ENCODE measurements at places on chromosomes 13 and 19.

- no peak for DNase-seq
Observed at GRCh38 chr13:109205315-109205714, 575.9 kb downstream of the MYO16 start.

GRCh38 chr13:51360489-51360888 is 21.0 kb downstream of the SERPINE3 start:
- DNase-seq = no peak

DNA sequence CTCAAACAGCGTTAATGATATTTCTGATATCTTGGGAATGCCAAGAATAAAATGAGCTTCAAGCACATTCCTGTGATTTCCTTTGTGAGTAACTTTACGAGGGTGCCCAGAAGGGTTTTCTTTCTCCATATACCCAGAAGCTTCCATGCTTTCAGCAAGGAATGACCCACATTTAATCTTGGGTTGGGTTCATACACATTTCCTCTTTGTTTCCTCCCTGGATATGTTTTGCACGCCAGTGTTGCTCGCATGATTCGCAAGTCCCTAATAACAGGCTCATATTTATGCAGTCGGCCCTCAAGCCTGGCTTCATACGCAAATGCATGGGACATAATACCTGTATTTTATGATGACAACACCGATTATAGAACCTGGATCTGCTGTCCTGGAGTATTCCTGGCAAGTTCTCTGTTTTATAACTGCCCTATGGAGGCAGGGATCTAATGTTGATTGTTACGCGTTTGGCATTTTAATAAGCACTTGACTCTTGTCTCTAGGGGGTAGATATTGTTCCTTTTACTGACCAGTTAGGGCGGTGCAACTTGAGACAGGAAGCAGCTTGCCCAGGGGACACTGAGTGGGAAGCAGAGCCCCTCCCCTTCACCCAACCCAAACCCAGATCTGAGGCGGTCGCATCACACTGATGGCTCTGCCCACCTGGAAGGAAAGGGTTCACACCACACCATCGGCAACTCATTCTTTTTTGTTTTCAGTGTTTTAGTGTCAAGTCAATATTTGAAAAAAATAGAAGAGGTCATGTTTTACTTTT is 220.4 kb upstream of the SOX1 start:
- DNase-seq = no peak

- no peak for DNase-seq
Observed at GRCh38 chr13:79660361-79660760, 179.4 kb downstream of the NDFIP2 start.

GRCh38 chr13:83709426-83710132 is 172.7 kb downstream of the SLITRK1 start:
- DNase-seq = no peak

GRCh38 chr19:30604657-30605056 is 232.5 kb downstream of the ZNF536 start:
- no peak for DNase-seq

DNA sequence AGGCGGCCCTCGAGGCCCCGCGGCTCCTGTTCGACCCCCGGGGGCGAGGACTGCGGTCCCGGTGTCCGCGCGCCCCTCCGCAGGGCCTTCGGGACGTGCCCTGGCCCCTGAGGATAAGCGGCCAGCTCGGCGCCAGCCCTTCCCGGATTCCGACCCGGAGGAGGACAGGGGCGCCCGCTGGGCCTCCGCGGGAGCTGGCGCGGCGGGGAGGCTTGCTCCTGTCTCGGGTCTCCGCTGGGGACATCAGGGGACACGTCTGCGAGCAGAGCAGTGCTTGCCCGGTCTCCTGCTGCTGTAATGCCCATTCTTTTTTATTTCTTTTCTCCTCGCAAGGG is 829 bp downstream of the B3GLCT start:
- no peak for DNase-seq

DNA sequence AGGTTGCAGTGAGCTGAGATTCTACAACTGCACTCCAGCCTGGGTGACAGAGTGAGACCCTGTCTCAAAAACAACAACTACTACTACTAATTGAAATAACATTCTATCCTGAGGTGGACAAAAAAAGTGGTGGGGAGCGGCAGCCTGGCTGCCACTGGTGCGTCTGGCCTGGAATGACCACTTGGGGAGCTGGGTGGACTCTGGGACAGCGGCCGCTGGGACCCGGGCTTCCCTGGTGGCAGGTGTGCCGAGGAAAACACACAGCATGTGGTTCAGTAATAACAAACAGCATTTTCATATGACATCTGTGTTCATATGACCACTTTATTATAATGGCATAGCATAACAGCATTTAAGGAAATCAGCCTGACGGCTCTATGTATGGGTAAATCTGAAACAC is 33.9 kb downstream of the TFDP1 start:
- no peak for DNase-seq

GRCh38 chr13:89432997-89433396 is 1761.8 kb downstream of the SLITRK5 start:
- DNase-seq = no peak

DNA sequence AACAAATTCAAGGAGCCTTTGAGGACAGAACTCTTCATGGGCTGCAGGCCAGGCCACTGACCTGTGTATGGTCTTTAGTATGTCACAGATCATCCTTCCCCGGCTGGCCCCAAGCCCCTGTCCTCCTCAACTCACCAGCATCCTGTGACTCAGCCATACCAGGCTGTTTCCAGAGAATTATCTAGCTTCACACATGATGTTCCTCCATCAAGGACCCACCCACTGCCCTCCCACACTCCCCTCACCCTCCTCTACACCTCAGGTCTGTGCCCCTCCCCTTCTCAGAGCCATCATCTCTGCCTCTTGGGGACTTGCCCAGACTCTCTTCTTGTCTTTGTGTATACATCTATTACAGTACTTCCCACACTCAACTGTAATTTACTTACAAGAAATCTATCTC is 14.7 kb downstream of the DCT start:
- DNase-seq = no peak

DNA sequence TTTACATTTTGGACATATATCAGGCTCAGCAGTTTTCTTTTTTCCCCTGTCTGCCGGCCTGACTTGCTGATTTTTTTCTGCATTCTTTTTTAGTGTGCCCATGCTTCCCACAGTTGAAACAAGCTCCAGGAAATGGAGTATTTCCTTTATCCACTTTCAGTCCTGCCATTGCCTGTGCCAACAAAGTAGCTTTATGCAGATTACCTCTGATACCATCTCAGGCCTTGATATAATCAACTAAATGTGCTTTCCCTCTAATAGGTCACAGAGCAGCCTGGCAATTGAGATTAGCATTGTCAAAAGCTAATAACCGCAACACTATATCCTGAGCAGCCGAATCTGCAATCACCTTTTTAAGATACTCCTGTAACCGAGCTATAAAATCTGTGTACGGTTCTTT is 9.2 kb downstream of the MRPS12 start:
- no peak for DNase-seq

DNA sequence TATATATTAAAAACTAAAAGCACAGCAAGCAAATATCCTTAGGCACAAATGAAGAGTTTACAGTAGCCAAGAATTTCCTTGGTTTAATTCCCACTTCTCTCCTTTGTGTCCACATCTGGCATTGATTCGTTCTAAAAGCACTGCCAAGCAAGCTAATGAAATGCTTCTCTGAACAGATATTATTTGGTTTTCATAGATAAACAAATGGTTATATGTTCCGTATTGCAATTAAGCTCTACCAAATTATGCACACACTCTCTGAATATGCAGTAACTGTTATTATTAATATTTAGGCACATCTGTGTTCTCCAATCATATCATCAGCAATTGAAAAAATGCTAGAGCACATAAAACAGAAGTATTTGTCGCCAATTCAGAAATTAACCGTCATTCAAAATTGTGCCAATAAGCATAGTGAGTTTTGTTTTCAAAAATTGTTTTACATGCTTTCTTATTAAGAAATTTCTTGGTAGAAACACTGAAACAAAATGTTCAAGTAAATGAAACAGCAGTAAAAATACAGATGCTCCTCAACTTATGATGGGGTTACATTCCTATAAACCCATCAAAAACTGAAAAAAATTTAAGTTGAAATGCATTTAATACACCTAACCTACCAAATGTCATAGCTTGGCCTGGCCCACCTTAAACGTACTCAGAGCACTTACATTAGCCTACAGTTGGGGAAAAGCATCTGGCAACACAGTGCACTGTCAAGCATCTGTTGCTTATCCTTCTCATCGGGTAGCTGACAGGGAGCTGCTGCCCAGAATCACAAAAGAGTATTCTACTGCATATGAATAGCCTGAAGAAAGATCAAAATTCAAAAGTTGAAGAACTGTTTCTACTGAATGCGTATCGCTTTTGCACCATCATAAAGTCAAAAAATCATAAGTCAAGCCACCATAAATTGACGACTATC is 2134.7 kb downstream of the PCDH9 start:
- no peak for DNase-seq

DNA sequence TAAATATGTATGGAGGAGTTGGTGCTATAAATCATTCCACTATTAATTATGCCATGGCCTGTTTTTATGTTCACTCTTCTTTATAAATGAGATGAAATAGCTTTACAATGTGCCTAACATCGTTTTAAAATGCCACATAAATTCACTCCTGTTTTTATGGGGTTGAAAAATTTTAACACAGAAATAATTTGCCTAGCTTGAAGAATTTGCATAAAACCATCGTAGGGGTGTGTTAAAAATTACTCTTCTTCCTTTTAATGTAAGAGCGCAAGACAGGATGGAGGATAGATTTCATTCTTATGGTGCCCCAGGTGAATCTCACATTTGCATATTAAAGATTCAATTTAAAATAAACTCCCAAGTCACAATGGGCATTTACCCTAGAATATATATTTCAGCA is 447.8 kb downstream of the OXGR1 start:
- no peak for DNase-seq

- no peak for DNase-seq
Observed at GRCh38 chr13:19952850-19953249, 5.7 kb upstream of the ZMYM2 start.

GRCh38 chr13:31107109-31107508 is 54.6 kb downstream of the HSPH1 start:
- DNase-seq = no peak

- no peak for DNase-seq
Observed at GRCh38 chr13:46567671-46568070, 14.7 kb downstream of the LRCH1 start.

- no peak for DNase-seq
Observed at GRCh38 chr19:40228346-40228745, 1.9 kb upstream of the CCNP start.
